Activated T-helper 1 cell treated with Interleukin-2 at 50 U/mL for 16 hours (primary cell): ENCODE measurements at places on chromosomes 6 and 20.

- no peak for DNase-seq
These were observed 632 bp downstream of the PRKN start for GRCh38 chr6:162726947-162727321.

DNA sequence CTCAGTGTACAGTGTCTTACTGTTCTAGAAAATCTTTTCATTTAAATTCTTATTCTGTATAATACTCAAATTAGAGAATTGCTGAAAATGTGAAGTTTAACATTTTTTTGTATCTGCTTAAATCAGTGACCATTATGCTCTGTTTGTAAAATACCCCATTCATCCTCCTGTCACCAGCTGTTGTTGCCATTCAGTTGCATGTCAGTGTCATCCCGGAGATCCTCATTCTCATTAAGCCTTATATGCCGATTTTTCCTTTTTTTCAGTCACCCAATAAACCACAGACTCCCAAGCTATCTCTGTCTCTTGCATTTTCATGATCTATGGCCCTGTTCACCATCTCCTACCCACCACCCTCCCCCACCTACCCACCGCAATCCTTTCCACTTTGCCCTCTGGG lies 20.4 kb downstream of the GTF2H5 start:
- no peak for DNase-seq

GRCh38 chr6:39917981-39918380 lies 16.3 kb downstream of the MOCS1 start:
- no peak for DNase-seq

GRCh38 chr20:48805716-48806115 lies 22.1 kb downstream of the PREX1 start:
- DNase-seq: no peak

DNA sequence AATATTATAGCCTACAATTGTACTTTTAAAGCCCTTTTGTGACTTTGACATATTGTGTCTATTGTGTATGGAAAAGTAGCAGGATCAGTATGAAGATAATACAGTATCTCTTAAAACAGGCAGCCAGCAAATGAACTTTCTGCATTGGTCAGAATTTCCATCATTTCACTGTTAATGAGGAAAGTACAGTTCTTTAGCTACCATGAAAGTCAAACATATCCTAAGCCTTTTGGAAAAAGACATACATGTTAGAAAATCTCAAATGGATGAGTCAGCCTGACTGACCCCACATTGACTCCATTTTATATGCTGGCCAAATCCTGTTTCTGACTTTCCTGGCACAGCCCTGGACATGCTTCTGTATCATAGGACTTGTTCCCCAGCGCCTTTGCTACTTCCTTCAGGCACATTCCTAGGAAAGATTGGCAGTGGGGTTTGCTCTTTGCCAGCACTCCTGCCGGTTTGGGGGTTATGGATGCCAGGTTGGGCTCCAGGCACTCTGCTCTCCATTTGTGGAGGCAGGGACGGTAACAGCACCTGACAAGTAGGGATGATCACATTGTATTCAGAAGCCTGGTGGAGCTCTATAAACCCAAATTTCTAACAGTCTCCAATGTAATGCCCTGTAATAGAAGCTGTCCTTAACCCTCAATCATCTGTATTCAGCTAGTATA lies 43.7 kb downstream of the TOP1 start:
- no peak for DNase-seq

- DNase-seq: no peak
These were observed 53.7 kb upstream of the SLCO4A1 start for GRCh38 chr20:62588458-62589149.

DNA sequence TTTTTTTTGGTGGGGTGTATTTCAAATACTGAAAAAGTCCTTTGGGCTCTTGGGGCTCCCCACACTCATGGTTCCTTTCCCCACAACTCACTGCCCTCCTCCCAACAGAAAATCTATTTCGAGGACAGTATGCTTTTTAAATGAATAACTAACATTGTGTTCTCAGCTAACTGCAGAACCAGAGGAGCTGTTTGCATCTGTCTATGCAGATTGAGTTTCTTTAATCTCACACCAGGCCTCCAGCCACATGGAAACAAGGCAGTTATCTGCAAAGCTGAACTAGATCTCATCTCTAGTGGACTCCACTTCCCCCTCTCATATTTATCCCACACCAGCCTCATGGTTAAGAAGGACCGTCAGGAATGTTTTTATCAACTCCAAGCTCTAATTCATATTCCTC lies 955.1 kb downstream of the KIF16B start:
- no peak for DNase-seq

DNA sequence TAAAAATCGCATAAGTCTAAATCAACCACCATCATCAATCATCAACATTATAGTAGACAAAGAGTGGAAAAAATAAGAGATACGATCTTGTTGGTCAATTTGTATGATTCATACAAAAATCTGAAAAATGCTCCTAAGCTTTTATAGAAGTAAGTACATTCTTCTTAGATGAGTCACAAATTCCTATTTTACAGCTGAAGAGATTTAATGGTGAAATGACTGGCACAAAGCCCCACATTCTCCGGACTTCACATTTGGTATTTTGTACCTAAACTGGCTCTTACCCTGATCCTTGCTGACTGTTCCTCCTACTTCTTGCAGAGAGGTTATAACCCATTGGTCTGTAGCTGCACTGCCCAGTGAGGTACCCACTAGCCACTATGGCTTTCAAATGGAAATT lies 29.9 kb upstream of the PREP start:
- no peak for DNase-seq

DNA sequence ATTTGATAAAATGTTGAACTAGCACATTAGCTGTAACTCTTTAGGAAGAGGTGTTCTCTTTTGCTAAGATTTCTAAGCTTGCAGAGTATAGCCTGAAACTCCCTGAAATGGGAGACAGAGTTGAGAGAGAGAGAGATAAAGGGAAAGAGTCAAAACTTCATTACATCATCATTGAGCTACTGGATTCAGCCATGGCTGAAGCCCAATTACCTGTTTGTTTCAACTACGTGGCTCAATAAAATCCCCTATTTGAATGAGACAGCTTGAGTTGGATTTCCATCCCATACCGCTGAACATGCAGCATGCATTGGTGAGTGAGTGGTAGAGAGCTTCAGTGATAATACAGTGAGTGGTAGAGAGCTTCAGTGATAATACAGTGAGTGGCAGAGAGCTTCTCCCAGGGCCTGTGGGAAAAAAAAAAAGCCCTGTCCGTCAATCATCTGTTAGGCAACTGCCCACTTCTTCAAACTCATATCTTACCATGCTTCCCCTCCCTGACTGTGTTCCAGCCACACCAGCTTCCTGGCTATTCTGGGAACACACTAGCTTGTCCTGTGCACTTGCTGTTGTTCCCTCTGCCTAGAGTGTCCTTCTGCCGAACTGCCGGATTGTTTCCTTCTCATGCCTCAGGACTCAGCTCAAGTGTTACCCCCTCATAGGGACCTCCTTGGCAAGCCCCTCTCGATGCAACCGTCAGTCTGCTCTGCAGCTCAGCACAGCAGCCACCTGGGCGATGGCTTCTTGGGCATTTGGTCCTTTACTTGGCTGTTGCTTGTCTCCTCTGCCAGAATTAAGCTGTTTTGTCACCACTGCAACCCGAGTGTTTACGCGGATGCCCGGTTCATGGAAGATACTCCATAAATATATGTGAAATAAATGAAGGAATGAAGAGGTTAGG lies 91.3 kb upstream of the EYA2 start:
- DNase-seq: no peak

- DNase-seq: no peak
These were observed 2.1 kb downstream of the MCHR2 start for GRCh38 chr6:99991955-99992354.

- no peak for DNase-seq
These were observed 4.8 kb downstream of the BMP7 start for GRCh38 chr20:57261457-57262251.

- no peak for DNase-seq
These were observed 39.7 kb downstream of the PXDC1 start for GRCh38 chr6:3711776-3712175.

GRCh38 chr6:79671600-79672266 lies 40.6 kb downstream of the SH3BGRL2 start:
- DNase-seq: peak; percentile 38

DNA sequence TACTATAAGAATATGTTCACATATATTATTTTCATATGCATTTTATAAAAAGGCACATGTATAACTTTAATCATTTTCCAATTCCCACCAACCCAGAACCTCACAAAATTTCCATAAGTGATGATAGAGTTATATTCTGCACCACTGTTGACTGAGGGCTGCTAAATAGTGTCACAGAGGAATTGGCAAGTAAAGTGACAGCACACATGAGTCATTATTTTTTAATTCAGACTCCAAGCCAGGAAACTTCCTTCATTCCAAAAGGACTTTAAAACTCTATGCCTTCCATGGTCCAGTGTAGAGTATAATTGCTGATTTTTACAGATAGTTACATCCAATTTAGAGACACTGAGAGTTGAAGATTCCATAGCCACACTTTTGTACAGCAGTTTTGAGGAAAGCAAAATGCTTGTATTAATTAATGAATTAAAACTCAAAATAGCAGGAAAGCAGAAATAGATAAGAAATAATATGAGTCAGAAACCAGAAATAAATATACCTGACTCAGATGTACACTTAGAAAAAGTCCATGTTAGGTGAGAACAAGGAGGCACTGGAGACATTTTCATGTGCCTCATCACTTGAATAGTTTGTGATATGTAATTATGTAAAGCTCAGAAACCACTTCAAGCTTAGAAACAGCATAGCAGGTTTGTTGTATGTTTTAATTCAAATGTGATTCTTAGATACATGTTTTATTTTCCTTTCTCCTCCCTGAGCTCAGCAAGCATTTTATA lies 425.2 kb upstream of the OPRM1 start:
- no peak for DNase-seq

- no peak for DNase-seq
These were observed 31.5 kb downstream of the RRBP1 start for GRCh38 chr20:17650301-17651128.

- no peak for DNase-seq
These were observed 294.0 kb downstream of the SOX4 start for GRCh38 chr6:21887231-21888185.

DNA sequence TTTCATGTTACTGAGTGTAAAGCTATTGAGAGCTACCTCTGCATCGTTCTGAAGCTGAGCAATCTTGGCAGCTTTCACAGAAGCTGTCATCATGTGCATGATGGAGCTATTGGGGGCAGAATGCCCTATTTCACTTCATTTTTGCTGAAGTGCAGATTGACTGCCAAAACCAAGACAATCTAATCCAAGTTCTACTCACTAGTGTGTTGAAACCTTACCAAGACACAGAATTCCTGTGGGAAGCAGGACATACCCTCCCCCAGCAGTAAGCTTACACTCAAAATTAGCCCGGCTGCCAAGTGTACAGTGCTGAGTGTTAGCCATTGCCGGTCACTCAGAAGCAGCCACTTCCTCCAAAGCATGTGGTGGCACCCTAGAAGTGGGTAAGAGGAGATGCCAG lies 177.3 kb upstream of the TENT5A start:
- no peak for DNase-seq

- no peak for DNase-seq
These were observed 10.9 kb upstream of the HSP90AB1 start for GRCh38 chr6:44235891-44236516.
